Right ventricle myocardium inferior (tissue), 1 donor: ENCODE measurements at places on chromosomes 7 and 10. TPM values are rescaled to one million over a fixed set of nuclear protein-coding genes. Genes with fewer than 3 reads are reported as not detected.

FGFBP3 gene
- 0.32 TPM for total RNA-seq

C10orf143 gene
- 1.4 TPM for total RNA-seq

SPDYE5 gene
- not detected for total RNA-seq

DNTT gene
- total RNA-seq: not detected

SRRM3 gene
- 16.5 TPM for total RNA-seq
